ENCODE measurements at places on chromosomes 3 and 15.

- no peak for DNase-seq
Measured at GRCh38 chr15:85491691-85492090, 111.3 kb downstream of the AKAP13 start.

DNA sequence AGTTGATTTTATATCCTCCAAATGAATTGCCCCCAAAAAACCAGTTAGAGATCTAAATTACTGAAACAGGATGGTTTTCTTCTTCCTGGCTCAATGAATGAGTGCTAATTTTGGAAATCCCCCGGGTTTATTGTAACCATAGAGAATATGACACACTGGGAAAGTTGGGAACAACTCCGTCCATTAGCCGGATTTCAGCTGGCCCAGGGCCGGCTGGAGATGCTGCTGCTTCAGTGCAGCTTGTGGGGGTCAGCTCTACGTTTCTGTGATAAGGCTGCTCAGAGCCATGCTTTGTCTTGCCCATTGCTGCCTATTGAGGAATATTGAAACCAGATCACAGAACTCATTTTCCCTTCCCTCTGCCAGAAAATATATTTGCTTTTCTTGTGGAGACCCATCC lies 20.3 kb downstream of the GYG1 start:
- no peak for DNase-seq

GRCh38 chr3:148101061-148101460 lies 596.6 kb upstream of the AGTR1 start:
- DNase-seq = no peak

- DNase-seq = no peak
Measured at GRCh38 chr3:182905623-182906022, 74.7 kb downstream of the DCUN1D1 start.
